Foreskin keratinocyte (primary cell): ENCODE measurements at places on chromosomes 12 and 14.

GRCh38 chr12:11771356-11771755, 121.9 kb downstream of the ETV6 start:
- DNase-seq: no peak

- no peak for DNase-seq
Measured at GRCh38 chr14:56202256-56202655, 84.0 kb downstream of the PELI2 start.

GRCh38 chr14:54680651-54681050, 113.7 kb downstream of the SAMD4A start:
- DNase-seq: no peak

GRCh38 chr14:89175881-89176799, 240.9 kb downstream of the FOXN3 start:
- DNase-seq: no peak
